ENCODE measurements at places on chromosomes 12 and 14.

- no peaks in the 10 kb centered on the region for H3K4me1 ChIP-seq
- H3K27me3 ChIP-seq: no peaks in the 10 kb centered on the region
- H3K27ac ChIP-seq: no peak overlapping the region
- H3K4me3 ChIP-seq: no peak overlapping the region
- no peak for DNase-seq
Observed at GRCh38 chr12:17334784-17335183, 728.8 kb upstream of the LMO3 start.

DNA sequence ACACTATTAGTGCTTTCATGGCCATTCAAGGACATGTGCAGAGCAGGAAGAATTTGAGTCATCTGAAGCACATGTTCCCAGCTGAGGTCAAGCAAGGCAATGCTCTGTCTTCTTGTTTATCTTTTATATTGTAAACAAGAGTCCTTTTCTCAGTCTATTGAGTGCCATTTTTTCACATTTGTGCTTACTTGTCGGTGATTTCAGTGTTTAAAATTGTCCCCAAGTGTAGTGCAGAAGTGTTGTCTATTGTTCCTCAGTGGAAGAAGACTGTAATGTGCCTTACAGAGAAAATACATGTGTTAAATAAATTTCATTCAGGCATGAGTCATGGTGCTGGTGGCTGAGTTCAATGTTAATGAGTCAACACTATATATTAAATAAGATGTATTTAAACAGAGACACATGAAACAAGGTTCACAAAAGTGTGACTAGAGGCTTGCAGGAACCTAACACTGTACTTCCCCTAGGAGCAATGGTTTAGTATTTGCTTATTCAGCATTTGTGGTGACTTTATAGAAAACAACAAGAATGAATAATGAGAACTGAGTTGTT lies 391.1 kb downstream of the LRIG3 start:
- H3K4me1 ChIP-seq: no peaks in the 10 kb centered on the region
- no peak overlapping the region for H3K4me3 ChIP-seq
- no peak for DNase-seq
- H3K27me3 ChIP-seq: no peaks in the 10 kb centered on the region
- H3K36me3 ChIP-seq: no peaks in the 10 kb centered on the region

DNA sequence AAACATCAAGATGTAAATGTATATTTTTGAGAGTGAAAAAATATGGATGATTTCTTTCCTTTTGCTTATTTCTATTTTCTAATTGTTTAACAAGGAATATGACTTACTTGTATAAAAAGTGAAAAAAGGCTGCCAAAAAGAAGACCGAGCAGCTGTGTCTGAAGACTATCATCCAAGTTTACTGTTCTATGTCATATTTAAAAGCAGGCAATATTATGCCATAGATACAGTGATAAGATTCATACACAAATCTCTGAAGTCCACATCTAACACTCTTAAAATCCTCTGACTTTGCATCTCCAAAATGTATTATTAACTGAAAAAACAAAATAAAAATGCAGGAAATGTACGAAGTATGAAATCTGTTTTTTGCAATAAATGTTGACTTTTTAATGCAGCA lies 109.1 kb downstream of the SEC23A start:
- no peak overlapping the region for H3K27ac ChIP-seq
- DNase-seq: no peak
- no peaks in the 10 kb centered on the region for H3K36me3 ChIP-seq

GRCh38 chr14:69749956-69750355 lies 17.0 kb upstream of the SRSF5 start:
- peaks cover 82% of the 10 kb centered on the region for H3K4me1 ChIP-seq
- peak; percentile 76 for DNase-seq
- no peaks in the 10 kb centered on the region for H3K36me3 ChIP-seq
- peak overlapping the region; percentile 44 for H3K4me3 ChIP-seq
- peak overlapping the region; percentile 22 for H3K27ac ChIP-seq

DNA sequence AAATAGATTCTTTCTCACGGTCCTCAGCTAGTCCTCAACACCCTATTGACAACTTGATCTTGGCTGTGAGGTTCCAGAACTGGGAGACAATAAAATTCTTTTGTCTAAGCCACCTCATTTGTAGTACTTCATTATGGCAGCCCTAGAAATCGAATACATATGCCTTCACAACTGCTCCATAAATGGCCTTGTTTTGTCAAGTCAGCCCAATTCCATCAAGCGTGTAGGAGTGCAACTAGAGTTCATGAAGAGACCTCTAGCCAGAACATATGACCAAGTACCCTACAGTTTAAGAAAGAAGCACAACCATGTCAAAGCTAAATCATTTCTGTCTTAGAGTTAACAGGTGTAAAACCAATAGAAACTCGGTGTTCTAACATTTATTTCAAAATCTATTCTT lies 45.0 kb upstream of the PLEKHA5 start:
- no peak for DNase-seq
- peaks cover 2% of the 10 kb centered on the region for H3K27me3 ChIP-seq
- no peaks in the 10 kb centered on the region for H3K4me1 ChIP-seq
- H3K27ac ChIP-seq: no peak overlapping the region

DNA sequence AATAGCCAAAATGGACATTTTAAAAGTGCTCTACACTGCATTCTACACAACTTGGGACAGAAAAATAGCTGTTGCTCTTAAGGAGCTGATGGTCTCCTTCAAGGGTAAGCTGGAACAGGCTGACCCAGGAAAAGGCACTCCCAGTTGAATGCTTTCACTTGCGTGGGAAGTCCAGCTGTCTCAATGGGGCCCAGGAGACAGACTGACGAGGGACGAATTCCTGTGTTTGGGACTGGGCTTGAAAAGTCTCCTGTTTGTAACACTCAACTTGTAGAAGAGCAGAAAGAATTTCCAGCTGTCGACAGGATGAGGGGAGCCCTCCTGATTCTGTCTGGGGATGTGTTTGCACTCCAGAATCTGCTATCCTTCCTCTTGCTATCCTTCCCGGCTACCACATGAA lies 180.8 kb downstream of the ZFP36L1 start:
- no peak overlapping the region for H3K4me3 ChIP-seq
- H3K36me3 ChIP-seq: no peaks in the 10 kb centered on the region
- DNase-seq: no peak
- peaks cover 52% of the 10 kb centered on the region for H3K4me1 ChIP-seq

DNA sequence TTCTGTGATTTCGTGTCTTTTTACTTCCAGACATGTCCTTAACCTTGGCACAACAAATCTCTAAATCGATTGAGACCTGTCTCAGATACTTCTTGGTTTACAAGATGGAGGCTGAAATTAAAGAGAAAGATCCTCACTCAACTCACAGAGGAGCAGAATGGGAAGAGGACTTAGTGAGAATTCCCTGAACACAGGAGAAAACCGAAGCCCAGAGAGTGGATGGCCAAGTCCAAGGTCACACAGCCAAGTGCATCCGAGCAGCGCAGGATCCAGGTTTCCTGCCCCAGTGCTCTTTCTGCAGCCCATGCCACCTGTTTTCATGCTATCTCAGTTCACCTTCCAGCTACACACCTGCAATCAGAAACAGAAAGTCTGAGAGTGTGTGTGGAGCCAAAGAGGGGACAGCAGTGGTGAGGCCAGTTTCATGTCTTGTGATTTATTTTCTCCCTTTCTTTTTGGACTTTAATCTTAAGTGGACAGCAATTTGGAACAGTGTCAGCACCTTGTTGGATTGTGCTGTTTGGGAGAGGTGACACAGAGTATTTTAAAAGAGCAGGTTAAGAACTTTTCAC lies 22.9 kb upstream of the TCL1B start:
- DNase-seq: no peak
- H3K4me1 ChIP-seq: peaks cover 34% of the 10 kb centered on the region
- H3K27ac ChIP-seq: no peak overlapping the region
- peaks cover 5% of the 10 kb centered on the region for H3K27me3 ChIP-seq

DNA sequence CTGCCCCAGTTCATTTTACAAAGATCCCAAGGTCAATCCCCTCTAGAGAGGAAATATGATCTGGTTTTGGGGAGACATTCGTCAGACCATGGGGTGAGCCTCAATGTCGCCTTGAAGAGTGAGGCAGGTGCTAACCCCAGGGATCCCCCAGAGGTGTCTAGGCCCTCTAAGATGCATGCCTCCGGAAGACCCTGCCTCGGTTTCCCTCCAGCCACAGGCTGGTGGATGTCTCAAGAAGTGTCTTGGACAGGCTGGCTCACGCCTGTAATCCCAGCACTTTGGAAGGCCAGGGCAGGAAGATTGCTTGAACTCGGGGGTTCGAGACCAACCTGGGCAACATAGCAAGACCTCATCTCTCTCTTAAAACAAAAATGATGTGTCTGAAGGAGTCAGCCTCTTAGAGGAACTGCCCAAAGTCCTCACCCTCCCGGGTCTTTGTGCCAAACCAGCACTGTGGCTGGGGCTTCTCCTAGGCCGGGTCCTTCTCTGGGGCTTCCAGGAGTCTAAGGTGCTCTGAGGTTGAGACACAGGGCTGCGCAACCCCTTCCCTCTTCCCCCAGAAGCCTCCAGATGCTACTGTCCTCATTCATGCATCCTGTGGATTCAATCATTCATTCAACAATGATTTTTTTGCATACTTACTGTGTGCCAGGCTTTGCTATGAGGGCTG lies 24.7 kb upstream of the BEGAIN start:
- H3K4me3 ChIP-seq: no peak overlapping the region
- peaks cover 6% of the 10 kb centered on the region for H3K4me1 ChIP-seq
- H3K36me3 ChIP-seq: no peaks in the 10 kb centered on the region

DNA sequence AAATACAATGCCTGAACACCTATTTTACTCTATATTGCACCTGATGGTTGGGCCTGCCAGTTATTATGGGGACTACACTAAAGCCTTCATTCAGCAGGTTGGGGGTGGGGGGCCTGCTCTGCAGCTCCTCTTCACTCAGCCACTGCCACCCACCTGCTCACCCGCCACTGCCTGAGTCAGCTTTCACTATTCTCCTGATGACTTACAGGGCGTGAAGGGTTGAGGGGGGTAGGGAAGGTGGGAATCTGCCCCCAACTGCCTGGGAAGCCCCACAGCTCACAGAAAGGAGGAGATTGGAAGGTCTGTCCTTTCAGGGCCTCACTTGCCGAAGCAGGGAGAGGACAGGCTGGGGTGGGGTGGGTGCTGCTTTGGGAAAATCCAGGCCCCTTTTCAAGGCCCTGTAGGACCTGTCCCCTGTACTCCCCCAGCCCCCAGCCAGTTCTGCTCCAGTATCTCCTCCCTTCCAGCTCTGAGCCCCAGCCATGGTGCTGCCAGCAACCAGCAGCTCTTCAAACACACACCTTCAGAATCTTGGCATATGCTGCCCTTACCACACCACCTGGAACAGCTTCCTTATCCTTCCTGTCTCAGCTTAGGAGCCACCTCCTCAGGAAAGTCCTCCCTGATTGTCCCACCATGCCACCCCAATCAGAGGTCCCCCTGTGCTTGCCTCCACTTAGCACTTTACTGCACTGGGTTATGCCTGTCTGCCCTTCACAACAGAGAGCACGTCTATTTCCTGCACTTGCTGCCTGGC lies 33.1 kb downstream of the IRF2BPL start:
- no peak overlapping the region for H3K27ac ChIP-seq
- H3K4me3 ChIP-seq: no peak overlapping the region
- H3K36me3 ChIP-seq: no peaks in the 10 kb centered on the region
- no peak for DNase-seq
- H3K27me3 ChIP-seq: no peaks in the 10 kb centered on the region

DNA sequence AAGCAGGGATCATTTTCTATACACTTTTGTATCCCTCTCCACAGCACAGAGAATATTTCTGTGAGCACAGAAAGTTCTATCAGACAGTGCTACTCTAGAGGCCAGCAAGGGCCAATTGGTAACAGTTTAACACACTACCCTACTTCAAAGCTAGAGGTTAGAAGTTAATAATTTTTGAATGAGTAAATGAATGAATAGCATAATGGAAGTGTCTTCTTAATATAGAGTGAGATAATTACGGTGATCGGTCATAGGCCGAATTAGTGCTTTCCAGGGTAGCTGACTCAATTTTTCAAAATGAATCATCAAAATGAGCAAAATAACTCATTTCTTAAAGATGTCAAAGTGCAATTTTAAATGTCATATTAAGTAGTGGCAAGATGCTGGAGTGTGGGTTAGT lies 67.0 kb upstream of the CCDC198 start:
- H3K27me3 ChIP-seq: no peaks in the 10 kb centered on the region
- H3K36me3 ChIP-seq: no peaks in the 10 kb centered on the region
- DNase-seq: no peak
- H3K4me1 ChIP-seq: no peaks in the 10 kb centered on the region
- H3K4me3 ChIP-seq: no peak overlapping the region
- no peak overlapping the region for H3K27ac ChIP-seq

- peaks cover 18% of the 10 kb centered on the region for H3K27me3 ChIP-seq
- H3K4me3 ChIP-seq: no peak overlapping the region
- H3K27ac ChIP-seq: no peak overlapping the region
- no peaks in the 10 kb centered on the region for H3K36me3 ChIP-seq
- no peak for DNase-seq
Observed at GRCh38 chr12:129208566-129208965, 355.3 kb downstream of the GLT1D1 start.

DNA sequence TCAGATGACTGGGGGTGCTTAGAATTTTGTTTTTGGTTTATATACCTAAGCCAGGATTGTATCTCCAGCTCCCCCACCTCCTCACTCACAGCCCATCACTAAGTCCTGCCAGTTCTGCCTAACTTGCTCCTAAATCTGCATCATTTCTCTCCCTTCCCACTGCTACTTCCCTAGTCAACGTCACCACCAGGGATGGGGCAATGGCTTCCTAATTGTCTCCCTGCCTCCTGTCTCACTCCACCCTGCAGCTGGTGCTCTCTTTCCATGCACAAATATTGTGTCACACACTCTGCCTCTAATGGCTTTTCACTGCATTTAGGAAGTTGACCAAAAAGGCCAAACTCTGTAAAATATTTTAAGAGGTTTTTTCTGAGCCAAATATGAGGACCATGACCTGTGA lies 11.5 kb downstream of the OAS2 start:
- H3K27me3 ChIP-seq: no peaks in the 10 kb centered on the region
- H3K4me1 ChIP-seq: no peaks in the 10 kb centered on the region
- no peak overlapping the region for H3K27ac ChIP-seq

DNA sequence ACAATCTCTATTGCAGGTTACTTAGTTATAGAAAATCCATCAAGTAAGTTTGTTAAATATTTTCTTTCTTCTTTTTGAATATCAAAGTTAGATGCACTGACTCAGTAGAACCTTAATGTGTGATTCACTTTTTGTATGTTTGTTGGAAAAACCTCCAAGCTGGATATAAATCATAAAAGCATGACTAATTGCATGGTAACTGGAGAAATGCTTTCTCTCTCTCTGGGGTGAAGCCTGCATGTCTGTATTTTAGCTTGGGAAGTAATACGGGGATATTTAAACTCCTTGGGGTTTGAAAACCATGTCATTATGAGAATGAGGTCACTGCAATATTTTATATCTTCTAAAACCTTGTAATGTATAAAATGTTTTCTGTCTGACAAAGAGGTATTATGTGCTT lies 58.6 kb upstream of the MYF6 start:
- no peak overlapping the region for H3K4me3 ChIP-seq
- H3K36me3 ChIP-seq: no peaks in the 10 kb centered on the region
- no peaks in the 10 kb centered on the region for H3K4me1 ChIP-seq
- H3K27ac ChIP-seq: no peak overlapping the region
- DNase-seq: no peak

Data from HepG2 (cell line).